ENCODE measurements at places on chromosomes 3 and 15.

DNA sequence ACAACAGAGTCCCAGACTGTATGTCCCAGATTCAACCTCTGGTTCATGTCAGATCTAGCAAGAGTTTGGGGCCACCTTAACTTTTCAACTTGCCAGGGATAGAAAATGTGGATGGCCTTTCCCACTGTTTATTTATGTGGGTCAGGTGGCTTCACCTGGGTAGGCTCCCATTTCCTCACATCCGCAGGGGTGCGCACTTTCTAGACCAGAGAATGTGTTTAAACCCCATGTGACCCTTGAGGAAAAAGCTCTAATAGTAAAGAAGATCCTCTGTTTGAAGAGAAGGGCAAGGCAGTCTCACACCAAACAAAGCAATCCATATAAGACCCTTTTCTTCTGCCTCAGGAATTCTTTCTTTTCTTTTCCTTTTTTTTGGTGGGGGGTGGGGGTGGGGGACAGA lies 167.2 kb upstream of the TSC22D2 start:
- DNase-seq: no peak

- DNase-seq: no peak
Measured at GRCh38 chr3:58340594-58341244, 8.0 kb downstream of the PXK start.

GRCh38 chr15:55816017-55816416 lies 73.1 kb upstream of the PRTG start:
- no peak for DNase-seq

GRCh38 chr3:33773637-33774036 lies 24.8 kb upstream of the PDCD6IP start:
- no peak for DNase-seq

DNA sequence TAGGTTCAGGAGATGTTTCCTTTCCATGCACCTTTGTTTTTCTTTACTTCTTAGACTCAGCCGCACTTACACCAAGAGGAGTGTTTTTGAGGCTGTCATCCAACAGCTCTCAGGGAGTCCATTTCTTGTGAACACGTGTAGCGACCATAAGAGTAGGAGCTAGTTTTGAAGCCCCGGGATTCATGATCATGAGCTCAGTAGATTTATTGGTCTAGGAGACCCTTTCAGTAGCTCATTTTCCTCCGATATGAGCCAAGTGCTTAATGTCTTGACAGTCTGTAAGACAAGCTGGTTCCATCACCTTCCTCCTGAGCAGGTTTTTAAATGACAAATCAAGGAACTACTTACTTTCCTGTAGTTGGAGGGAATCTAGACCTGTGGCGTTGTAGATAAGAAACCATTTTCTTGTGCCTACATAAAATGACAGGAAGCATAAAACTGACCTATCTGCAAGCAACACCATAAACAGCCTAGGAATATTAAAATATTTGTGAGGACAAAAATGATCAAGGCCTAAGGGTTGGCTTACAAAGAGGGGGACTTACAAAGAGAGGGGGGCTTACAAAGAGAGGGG lies 172.6 kb upstream of the BHLHE40 start:
- DNase-seq: no peak

Data from activated CD4-positive, alpha-beta T cell treated with anti-CD3 and anti-CD28 coated beads, Interleukin-10, Interleukin-2, amounts not matched to agents 100 ng/mL and 50 ng/mL, durations not matched to agents 16 hours and 8 hours (primary cell).